Activated naive CD4-positive, alpha-beta T cell treated with anti-CD3 and anti-CD28 coated beads for 36 hours (primary cell): ENCODE measurements at places on chromosomes 1 and 21. TPM values are rescaled to one million over a fixed set of nuclear protein-coding genes. Genes with fewer than 3 reads are reported as not detected.

RAB42 gene
- total RNA-seq, result not detected

DDAH1 gene
- total RNA-seq, result not detected

AADACL3 gene
- total RNA-seq, result not detected

RGS13 gene
- total RNA-seq, result not detected

KRTAP12-2 gene
- total RNA-seq, result not detected

PCP4 gene
- total RNA-seq, result not detected

FLG2 gene
- not detected for total RNA-seq

LRRC53 gene
- total RNA-seq, result not detected

ZNF695 gene
- 0.86 TPM for total RNA-seq

TEX38 gene
- total RNA-seq, result not detected

SPRR2F gene
- not detected for total RNA-seq

ZC3H11A gene
- 78.4 TPM for total RNA-seq

SLC2A5 gene
- total RNA-seq, result not detected

SKI gene
- total RNA-seq, result 26.3 TPM

OR2L3 gene
- not detected for total RNA-seq

ASCL5 gene
- not detected for total RNA-seq

LCE2C gene
- not detected for total RNA-seq

COL16A1 gene
- total RNA-seq, result 0.47 TPM

FOXE3 gene
- total RNA-seq, result not detected

OVAAL gene
- total RNA-seq, result not detected

MAN1C1 gene
- 4.9 TPM for total RNA-seq

C1QB gene
- not detected for total RNA-seq

DENND2D gene
- total RNA-seq, result 213 TPM

DEGS1 gene
- total RNA-seq, result 9.2 TPM

AVPR1B gene
- not detected for total RNA-seq

KMO gene
- total RNA-seq, result not detected

RAVER2 gene
- total RNA-seq, result 2.5 TPM

FCGR2B gene
- total RNA-seq, result not detected

ZSWIM5 gene
- 0.15 TPM for total RNA-seq

OR2AK2 gene
- total RNA-seq, result not detected

SPRR2A gene
- total RNA-seq, result not detected

B4GALT2 gene
- 18.7 TPM for total RNA-seq

EFNA1 gene
- total RNA-seq, result 0.32 TPM

ADAMTS4 gene
- total RNA-seq, result 6.5 TPM

CD1B gene
- total RNA-seq, result not detected

USP1 gene
- 65.9 TPM for total RNA-seq

CYP2J2 gene
- total RNA-seq, result 2.6 TPM

OR1C1 gene
- not detected for total RNA-seq

RGS7 gene
- total RNA-seq, result not detected

FYB2 gene
- total RNA-seq, result not detected

GBP3 gene
- 1.8 TPM for total RNA-seq

DNM3 gene
- 0.98 TPM for total RNA-seq

SLAMF9 gene
- total RNA-seq, result not detected

SPATA21 gene
- total RNA-seq, result not detected

CD101 gene
- total RNA-seq, result 1.1 TPM

PYCR2 gene
- 149 TPM for total RNA-seq

USH2A gene
- total RNA-seq, result not detected

VSIG8 gene
- total RNA-seq, result not detected

ZFP69B gene
- 11.3 TPM for total RNA-seq

CELA2B gene
- not detected for total RNA-seq

ZNF683 gene
- total RNA-seq, result not detected

COL24A1 gene
- not detected for total RNA-seq

KIF26B gene
- total RNA-seq, result not detected

MATN1 gene
- total RNA-seq, result 0.36 TPM

C1orf87 gene
- not detected for total RNA-seq

PDPN gene
- not detected for total RNA-seq

LCE2B gene
- total RNA-seq, result not detected

COX20 gene
- total RNA-seq, result 21.4 TPM

E2F2 gene
- 31.3 TPM for total RNA-seq
